ENCODE measurements at places on chromosomes 13 and 19. TPM values are rescaled to one million over a fixed set of nuclear protein-coding genes. Genes with fewer than 3 reads are reported as not detected.

Gene KIR3DL2
- not detected for total RNA-seq

Gene DMKN
- total RNA-seq, result 264 TPM

Gene RASIP1
- 11.3 TPM for total RNA-seq

Gene RFPL4A
- total RNA-seq, result not detected

Gene TUBA3C
- not detected for total RNA-seq

Gene LYL1
- 2.1 TPM for total RNA-seq

Gene ZNF575
- total RNA-seq, result 0.37 TPM

Gene WTIP
- total RNA-seq, result 19.3 TPM

Gene SIGLEC14
- not detected for total RNA-seq

Gene FARP1
- 21.5 TPM for total RNA-seq

Gene UQCRFS1
- total RNA-seq, result 43.4 TPM

Gene ZNF708
- 3.2 TPM for total RNA-seq

Gene JAK3
- total RNA-seq, result 0.68 TPM

All from foreskin keratinocyte (primary cell).